ENCODE measurements at places on chromosomes 1 and 21. TPM values are rescaled to one million over a fixed set of nuclear protein-coding genes. Genes with fewer than 3 reads are reported as not detected.

LMO4 gene
- polyA plus RNA-seq, result 36.6 TPM

CFHR3 gene
- not detected for polyA plus RNA-seq

IFI44L gene
- 1.9 TPM for polyA plus RNA-seq

TNFAIP8L2 gene
- 0.06 TPM for polyA plus RNA-seq

RNU1-3 gene
- polyA plus RNA-seq, result under 0.01 TPM

UTS2 gene
- polyA plus RNA-seq, result not detected

FCGR1A gene
- not detected for polyA plus RNA-seq

TMEM52 gene
- 1.7 TPM for polyA plus RNA-seq

SDE2 gene
- polyA plus RNA-seq, result 8.3 TPM

PCBP3 gene
- 0.06 TPM for polyA plus RNA-seq

DCDC2B gene
- polyA plus RNA-seq, result not detected

IGSF8 gene
- 20.2 TPM for polyA plus RNA-seq

TMEM82 gene
- not detected for polyA plus RNA-seq

TMEM269 gene
- 0.03 TPM for polyA plus RNA-seq

WLS gene
- 122 TPM for polyA plus RNA-seq

LHX4 gene
- polyA plus RNA-seq, result not detected

PLA2G4A gene
- 7.0 TPM for polyA plus RNA-seq

CLDN17 gene
- polyA plus RNA-seq, result not detected

HOOK1 gene
- not detected for polyA plus RNA-seq

TAS1R1 gene
- not detected for polyA plus RNA-seq

IBA57 gene
- 3.4 TPM for polyA plus RNA-seq

ZNHIT6 gene
- 7.3 TPM for polyA plus RNA-seq

NOTCH2NLA gene
- polyA plus RNA-seq, result 7.9 TPM

RHCE gene
- 0.07 TPM for polyA plus RNA-seq

MTHFR gene
- 14.8 TPM for polyA plus RNA-seq

S100A7 gene
- polyA plus RNA-seq, result not detected

GJA4 gene
- polyA plus RNA-seq, result 175 TPM

FGGY gene
- 6.4 TPM for polyA plus RNA-seq

C1QB gene
- polyA plus RNA-seq, result not detected

FAM43B gene
- not detected for polyA plus RNA-seq

JUN gene
- 89.3 TPM for polyA plus RNA-seq

RBM8A gene
- polyA plus RNA-seq, result 192 TPM

VCAM1 gene
- 1.8 TPM for polyA plus RNA-seq
